ENCODE measurements at places on chromosomes 13 and 19. TPM values are rescaled to one million over a fixed set of nuclear protein-coding genes. Genes with fewer than 3 reads are reported as not detected.

DNA sequence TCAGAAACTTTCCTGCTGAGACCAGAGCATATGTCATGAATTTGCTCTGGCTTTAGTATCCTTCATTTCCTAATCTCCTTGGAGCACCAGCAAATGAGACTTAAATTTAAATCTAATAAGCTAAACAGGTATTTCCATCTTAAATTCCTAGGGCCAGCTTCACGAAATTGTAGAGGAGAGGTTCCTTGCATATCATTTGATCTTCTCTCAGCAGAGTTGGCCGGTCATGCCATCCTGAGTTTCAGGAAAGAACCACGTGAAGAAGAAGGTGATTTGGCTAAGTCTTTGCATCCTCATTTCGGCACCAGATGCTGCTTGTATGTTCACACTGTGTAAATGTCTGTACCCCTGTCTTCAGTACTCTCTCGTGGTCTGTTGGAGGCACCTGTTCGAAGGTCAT is 370.4 kb upstream of the NBEA start:
- DNase-seq: no peak

GRCh38 chr13:49539313-49539712 is 43.6 kb downstream of the PHF11 start:
- no peak for DNase-seq

GRCh38 chr13:95300625-95301182 is 547 bp downstream of the ABCC4 start:
- no peak for DNase-seq

GRCh38 chr19:18603255-18603957 is 3.2 kb downstream of the CRLF1 start:
- no peak for DNase-seq

- DNase-seq: no peak
These were observed 8.0 kb downstream of the ABHD13 start for GRCh38 chr13:108226184-108226583.

Gene CLEC4M
- not detected for total RNA-seq

GRCh38 chr19:39100500-39101166 is 16.5 kb downstream of the ACP7 start:
- DNase-seq: no peak

DNA sequence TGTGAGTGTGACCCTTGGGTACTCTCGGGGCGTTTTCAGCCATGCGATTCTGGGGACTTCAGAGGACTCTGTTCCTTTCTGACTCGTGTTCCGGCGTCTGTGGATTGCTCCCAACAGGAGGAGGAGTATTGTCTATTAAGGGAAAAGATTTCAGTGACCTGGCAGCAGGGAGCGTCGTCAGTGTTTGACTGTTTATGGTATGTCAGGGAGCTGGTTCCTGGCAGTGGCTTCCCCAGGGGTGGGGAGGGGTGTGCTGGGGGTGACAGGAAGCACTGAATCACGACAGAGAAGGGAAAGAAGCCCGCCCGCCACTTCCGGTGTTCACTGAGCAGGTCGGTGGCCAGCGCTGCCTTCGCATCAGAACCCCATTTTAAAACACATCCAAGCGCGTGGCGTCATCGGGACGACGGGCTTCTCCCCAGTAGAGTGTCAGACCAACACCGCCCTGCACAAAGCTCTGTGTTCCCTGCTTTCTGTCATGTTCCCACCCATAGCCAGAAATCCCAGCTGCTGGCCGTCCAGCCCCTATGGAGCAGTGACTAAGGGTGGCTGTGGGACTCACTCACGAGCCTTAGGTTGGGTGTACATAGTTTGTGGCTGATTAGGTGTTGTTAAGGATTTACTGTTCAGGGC is 33.8 kb downstream of the COL4A2 start:
- peak; percentile 11 for DNase-seq

DNA sequence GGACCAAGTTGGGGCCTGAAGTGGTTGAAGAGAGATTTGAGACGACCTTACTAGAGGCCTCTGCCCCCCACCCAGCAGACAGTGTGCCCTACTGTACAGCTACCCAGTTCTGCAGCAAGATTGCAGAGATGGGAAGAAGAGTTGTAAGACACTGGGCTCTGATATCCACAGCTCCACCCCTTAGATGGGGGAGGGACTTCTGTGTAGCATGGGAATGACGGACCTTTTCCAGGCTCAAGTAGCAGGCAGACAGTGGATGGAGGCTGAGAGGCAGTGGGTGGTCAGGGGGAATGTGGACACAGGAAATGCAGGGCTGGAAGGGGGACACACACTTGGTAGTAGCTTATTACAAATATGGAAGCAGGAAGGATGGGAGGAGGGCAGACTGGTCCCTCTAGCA is 13.0 kb downstream of the LRFN3 start:
- DNase-seq: no peak

Gene PCDH8
- not detected for total RNA-seq

GRCh38 chr13:102122147-102122546 is 279.7 kb downstream of the FGF14 start:
- DNase-seq: no peak

GRCh38 chr13:105165449-105166125 is 1369.9 kb downstream of the EFNB2 start:
- peak; percentile 12 for DNase-seq

Gene SHISA2
- 0.36 TPM for total RNA-seq

GRCh38 chr13:113854238-113855011 is 9.5 kb downstream of the GAS6 start:
- no peak for DNase-seq

- no peak for DNase-seq
These were observed 281.4 kb downstream of the LHFPL6 start for GRCh38 chr13:39321574-39321973.

DNA sequence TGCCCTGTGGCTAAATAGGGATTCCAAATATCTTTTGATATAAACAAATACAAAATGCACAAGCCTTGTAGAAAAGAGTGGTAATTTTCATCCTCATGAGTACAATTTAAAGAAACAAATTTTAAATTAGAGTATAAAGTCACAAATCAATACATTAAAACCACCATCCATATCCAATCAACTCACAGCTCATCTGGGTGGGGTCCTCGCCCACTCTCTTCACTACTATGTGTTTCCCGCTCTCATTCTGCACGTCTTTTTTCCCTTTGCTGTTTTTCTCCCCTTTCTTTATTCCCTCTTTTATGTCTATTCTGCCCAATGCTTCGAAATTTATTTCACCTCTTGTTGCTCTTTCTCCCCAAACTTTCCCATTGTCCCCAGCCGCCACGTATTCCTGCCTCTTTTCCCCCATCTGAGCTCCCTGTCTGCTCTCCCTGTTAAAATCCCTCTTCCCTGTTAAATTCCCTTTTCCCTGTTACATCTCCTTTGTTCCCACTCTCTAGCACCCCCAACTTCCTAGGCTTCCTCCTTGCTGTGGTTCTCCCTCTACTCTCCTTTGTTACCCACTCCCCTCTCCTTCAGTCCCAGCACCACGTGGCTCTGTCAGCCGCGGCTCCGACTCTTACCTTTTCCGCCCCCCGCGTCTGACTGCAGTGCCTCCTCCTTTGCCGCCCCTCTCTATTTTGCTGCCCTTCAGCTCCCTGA is 1.3 kb downstream of the ZNF616 start:
- no peak for DNase-seq

Gene APC2
- total RNA-seq: not detected

DNA sequence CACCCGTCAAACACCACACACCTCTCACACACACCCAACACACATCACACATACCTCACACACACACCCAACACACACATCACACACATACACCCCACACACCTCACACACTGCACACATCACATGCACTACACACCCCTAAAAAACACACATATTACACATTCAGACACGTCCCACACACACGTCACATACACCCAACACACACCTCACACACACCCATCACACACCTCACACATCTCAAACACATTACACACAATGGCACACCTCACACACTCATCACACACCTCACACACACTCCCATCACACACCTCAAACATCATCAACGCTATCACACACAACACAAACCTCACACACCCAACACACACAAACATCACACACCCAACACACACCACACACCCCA is 133.1 kb downstream of the CRYL1 start:
- no peak for DNase-seq

- DNase-seq: no peak
These were observed 1168.9 kb downstream of the SLITRK5 start for GRCh38 chr13:88840085-88840484.

GRCh38 chr13:98327371-98328270 is 150.6 kb upstream of the RNF113B start:
- no peak for DNase-seq

DNA sequence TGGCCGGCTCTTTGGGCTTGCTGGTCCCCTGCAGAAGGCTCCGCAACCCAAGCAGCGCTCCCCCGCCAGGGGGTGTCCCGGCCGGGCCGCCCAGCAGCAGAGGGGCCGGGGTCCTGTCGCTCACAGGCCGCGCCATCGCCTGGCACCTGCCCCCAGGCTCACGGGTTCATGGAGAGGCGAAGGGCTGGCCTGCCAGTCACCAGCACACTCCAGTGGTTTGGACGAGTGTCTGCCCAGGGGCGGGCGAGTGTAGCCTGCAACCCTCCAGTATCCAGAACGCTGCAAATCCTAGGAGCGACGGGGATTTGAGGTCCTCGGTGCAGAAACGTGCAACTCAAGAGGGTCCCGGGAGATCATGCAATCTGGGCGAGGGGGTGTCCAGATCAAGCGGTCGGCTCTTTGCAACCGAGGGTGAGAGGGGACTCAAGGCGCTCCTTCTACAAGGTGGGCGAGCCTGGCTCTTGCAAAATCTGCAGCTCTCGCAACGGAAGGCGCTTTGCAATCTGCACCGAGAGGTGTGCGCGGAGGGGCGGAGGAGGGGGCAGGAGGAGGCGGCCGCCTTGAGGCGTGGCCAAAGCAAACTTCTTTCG is at the start of gene DBP:
Gene DBP, minus strand, starts transcription at position 521 of the 590 bp plus-strand sequence. Its CDS starts 385 bp downstream, at position 136.
- no peak for DNase-seq

DNA sequence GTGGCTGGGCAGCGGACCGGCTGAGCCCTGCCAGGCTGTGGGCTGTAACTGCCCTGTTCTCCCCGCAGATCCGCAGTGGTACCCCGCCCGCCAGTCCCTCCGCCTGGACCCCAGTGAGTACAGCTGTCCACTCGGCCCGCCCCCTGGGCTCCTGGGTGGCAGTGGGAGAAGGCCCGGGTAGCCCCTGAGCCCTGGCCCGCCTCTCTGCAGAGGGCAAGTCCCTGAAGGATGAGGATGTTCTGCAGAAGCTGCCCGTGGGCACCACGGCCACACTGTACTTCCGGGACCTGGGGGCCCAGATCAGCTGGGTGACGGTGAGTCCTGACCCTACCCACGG is 8.3 kb downstream of the NDUFB7 start:
- DNase-seq: no peak

Gene ZNF177
- 1.7 TPM for total RNA-seq

Gene SELENOV
- not detected for total RNA-seq

Gene MCF2L
- 18.9 TPM for total RNA-seq

GRCh38 chr13:34065928-34066327 is 248.0 kb downstream of the RFC3 start:
- DNase-seq: no peak

Gene TPTE2
- total RNA-seq: not detected

Gene IZUMO2
- not detected for total RNA-seq

- DNase-seq: no peak
These were observed 55.3 kb downstream of the SUCLA2 start for GRCh38 chr13:47945738-47946137.
